Putamen (tissue), 1 donor: ENCODE measurements at places on chromosomes 12 and 14.
A peak's percentile ranks its signal among the peaks of the same experiment; 100 is the strongest.

- DNase-seq, result no peak
Measured at GRCh38 chr12:108194585-108194984, 65.5 kb downstream of the WSCD2 start.

DNA sequence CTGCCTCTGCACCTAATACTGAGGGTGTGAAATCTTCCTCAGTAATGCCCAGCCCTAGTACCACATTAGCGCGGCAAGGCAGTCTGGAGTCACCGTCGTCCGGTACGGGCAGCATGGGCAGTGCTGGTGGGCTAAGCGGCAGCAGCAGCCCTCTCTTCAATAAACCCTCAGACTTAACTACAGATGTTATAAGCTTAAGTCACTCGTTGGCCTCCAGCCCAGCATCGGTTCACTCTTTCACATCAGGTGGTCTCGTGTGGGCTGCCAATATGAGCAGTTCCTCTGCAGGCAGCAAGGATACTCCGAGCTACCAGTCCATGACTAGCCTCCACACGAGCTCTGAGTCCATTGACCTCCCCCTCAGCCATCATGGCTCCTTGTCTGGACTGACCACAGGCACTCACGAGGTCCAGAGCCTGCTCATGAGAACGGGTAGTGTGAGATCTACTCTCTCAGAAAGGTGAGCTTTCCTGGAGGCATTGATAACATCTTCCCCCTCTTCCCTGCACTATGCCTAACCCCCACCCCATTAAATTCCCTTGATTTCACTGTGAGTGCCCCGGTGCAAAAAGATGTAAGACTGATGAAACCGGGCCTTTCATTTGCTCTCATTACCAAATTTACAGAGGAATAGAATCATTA is 291.4 kb downstream of the NAV3 start:
- DNase-seq, result no peak

- no peak for DNase-seq
Measured at GRCh38 chr12:128905003-128905544, 51.8 kb downstream of the GLT1D1 start.

- no peak for DNase-seq
Measured at GRCh38 chr14:71248194-71248593, 340.9 kb downstream of the PCNX1 start.

DNA sequence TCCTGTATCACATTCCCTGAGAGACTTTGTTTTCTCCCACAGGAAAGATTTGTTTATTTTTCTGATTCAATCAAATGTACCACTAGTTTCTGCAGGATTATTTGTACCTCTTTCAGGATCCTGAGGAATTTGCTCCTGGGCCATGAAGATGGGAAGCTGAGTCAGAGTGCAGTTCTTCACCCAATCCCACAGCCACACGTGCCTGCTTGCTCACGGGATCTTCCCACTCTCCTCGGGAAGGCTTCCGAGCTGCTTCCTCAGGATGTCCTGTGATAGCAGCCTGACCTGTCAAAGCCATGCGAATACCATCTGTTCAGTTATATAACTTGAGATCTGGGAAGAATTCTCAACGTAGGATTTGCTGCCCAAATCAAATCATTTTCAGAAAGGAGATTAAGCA is 41.8 kb upstream of the HIF1A start:
- no peak for DNase-seq

DNA sequence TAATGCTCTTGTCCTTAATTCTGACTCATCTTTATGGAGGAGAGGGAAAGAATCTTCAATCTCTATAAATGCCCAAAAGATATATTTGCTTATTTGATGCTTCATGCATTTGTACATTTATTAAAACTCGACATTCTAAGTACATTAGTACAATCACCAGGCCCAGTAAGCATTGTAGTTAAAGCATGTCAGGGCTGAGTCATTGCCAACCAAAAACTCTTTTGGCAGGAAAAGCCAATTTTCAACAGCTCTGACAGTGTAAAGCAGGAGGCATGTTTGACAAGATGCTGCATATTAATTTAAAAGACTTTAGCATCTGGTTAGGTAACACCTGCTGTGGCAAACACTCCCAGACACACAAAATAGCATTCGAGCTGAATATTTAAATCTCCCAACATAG is 290.9 kb downstream of the PPFIA2 start:
- peak; percentile 75 for DNase-seq

GRCh38 chr14:83255015-83255726 is 1721.5 kb upstream of the SEL1L start:
- no peak for DNase-seq

GRCh38 chr14:74667758-74668157 is 45.1 kb downstream of the AREL1 start:
- DNase-seq, result no peak

GRCh38 chr12:89181271-89181920 is 170.9 kb downstream of the DUSP6 start:
- no peak for DNase-seq

DNA sequence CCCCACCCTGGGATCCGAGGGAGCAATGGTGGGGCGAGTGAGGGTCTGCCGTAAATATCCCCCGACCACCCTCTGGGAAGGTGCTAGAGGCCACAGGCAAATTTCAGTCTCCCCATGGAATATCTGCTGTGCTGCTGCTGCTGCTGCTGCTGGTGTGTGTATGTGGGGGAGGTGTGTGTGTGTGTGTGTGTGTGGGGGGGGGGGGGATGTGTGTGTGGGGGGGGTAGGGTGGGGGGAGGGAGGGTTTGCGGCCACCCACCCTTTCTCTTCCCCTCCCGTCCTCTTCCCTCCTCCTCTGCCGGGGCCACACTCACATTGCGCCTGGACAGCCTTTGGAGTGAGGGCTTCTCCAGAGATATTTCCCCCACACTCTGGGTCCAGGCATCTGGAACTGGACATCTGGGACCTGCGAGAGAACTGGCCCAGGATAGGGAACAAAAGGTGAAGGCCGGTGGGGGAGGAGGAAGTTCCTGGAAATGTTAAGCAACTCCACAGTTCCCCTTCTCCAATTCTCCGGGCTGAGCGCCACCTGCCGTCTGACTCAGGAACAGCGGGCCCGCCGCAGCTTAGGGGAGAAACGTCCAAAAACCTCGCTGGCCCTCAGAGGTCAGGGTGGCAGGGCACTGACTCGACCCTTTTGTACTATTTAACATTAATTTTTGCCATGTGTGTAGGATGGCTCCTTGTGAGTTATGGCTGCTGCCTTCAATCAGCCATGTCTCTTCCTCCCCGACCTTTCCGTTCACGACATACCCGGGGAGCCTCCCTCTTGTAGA is at the start of gene C1RL:
Gene C1RL, minus strand, starts transcription at position 419 of the 776 bp plus-strand sequence. Its CDS starts 34 bp downstream, at position 385.
- peak; percentile 62 for DNase-seq

GRCh38 chr14:105843444-105844046 is 317.2 kb downstream of the TMEM121 start:
- DNase-seq, result no peak

GRCh38 chr12:32603858-32604257 is 75.2 kb upstream of the DNM1L start:
- no peak for DNase-seq

GRCh38 chr12:58934528-58934927 is 14.2 kb upstream of the LRIG3 start:
- no peak for DNase-seq

- no peak for DNase-seq
Measured at GRCh38 chr12:51234530-51234929, 4.1 kb upstream of the DAZAP2 start.

- no peak for DNase-seq
Measured at GRCh38 chr12:27998658-27999057, 26.1 kb upstream of the PTHLH start.

- no peak for DNase-seq
Measured at GRCh38 chr14:95510804-95511203, 5.6 kb downstream of the SYNE3 start.

DNA sequence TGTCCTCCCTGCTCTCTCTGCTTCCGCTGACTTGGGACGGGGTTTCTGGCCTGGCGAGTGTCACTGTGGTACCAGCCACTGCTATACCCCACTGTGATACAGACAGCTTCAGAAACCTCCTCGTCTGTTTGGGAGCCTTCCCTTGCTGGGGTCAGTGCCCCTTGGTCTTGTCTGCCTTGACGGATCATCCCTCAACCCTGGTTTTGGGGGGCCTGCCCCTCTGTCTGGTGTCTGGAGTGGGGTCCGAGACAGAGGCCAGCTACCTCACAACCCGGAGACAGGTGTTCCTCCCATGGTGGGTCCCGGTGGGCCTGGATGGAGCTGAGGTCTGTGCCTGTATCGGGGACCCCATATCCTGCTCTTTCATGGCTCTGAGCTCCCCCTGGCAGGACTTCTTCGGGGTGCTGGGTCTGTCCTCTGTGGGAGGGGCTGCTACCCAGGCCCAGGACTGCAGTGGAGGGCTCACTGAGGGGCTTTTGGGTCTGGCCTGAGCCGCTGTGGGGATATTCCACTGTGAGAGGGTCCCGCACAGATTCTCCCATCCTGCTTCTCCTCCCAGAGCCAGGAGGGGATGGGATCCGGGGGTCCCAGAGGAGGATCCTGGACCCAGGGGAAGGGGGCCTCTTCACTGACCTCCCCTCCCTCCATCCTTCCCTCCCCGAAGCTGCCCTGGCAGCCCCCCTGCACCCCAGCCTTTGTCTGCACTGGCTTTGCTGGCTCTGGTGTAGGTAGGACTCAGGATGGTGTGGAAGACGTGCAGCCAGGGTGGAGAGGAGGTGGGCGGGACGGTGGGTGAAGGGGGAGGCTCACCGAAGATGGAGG is 365.5 kb downstream of the TMEM121 start:
- no peak for DNase-seq

GRCh38 chr12:86293682-86294240 is 37.6 kb upstream of the MGAT4C start:
- no peak for DNase-seq

- DNase-seq, result no peak
Measured at GRCh38 chr14:34067587-34067986, 116.7 kb upstream of the EGLN3 start.

DNA sequence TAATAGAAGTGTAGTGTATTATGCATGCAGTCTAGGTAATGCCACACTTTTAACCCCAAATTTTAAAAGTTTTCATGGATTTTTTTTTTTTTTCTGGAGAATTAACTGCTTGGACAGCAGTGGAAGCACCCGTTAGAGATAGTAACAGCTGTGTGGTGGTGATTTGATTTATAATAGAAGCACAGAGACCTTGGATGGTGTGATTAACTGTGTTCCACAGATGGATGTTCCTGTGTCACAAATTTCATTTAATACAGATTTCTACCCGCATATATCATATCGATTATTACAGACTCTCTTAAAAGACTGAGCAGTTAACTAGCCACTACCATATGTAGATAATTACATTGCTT is 47.0 kb downstream of the IFT81 start:
- DNase-seq, result no peak
